ENCODE measurements at places on chromosomes 3 and 15.

DNA sequence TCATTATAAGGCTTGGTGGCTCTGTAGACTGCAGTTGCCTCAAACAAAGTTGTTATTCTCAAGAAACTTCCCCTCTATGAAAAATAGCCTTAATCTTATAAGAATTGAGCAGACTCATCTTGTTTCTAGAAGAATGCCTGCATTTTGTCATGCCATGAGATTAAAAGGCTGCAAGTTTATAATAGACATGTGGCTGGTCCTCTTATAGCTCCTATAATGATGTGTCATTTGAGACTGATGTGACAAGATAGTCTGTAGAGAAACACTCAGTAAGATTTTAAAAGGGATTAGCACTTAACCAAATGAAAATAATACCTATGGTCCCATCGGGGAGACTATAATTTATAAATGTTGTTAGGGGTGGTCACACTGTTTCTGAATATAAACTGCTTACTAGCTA lies 312.5 kb downstream of the OXSM start:
- DNase-seq: no peak

GRCh38 chr3:129105862-129106261 lies 15.7 kb downstream of the RAB43 start:
- DNase-seq: no peak

- no peak for DNase-seq
Measured at GRCh38 chr15:48798319-48798718, 12.6 kb downstream of the CEP152 start.

- no peak for DNase-seq
Measured at GRCh38 chr3:134772011-134772410, 23.0 kb upstream of the EPHB1 start.

Measured in NK-92 treated with Interleukin-12 subunit alpha and Interleukin-12 subunit beta, amount 100 ng/mL, for 24 hours (cell line).